ENCODE measurements at places on chromosomes 12 and 14.

GRCh38 chr12:13538136-13538535 lies 341.6 kb downstream of the EMP1 start:
- no peak for DNase-seq

GRCh38 chr14:96470331-96470730 lies 31.9 kb upstream of the PAPOLA start:
- no peak for DNase-seq

GRCh38 chr14:69484444-69485314 lies at the start of gene PLEKHD1:
Gene PLEKHD1, plus strand, starts transcription at chr14:69484728. Its CDS starts 238 bp downstream, at chr14:69484966.
- no peak for DNase-seq

DNA sequence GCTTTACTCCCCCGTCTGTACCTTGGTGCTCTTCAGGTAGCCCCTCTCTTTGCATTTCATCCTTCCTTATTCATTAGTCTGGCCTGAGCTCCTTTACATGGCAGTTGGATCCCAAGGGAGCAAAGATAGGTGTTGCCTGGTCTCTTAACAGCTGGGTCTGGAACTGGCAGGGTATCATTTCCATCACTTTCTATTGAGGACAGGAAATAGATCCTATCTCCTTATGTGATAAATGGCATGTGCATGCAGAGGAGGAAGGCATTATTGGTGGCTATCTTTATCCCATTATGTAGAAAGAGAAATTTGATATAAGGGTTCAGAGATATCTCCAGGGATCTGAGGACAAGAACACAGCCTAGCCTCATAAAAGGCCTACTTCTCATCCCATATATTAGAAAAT lies 54.6 kb upstream of the OAS1 start:
- no peak for DNase-seq

DNA sequence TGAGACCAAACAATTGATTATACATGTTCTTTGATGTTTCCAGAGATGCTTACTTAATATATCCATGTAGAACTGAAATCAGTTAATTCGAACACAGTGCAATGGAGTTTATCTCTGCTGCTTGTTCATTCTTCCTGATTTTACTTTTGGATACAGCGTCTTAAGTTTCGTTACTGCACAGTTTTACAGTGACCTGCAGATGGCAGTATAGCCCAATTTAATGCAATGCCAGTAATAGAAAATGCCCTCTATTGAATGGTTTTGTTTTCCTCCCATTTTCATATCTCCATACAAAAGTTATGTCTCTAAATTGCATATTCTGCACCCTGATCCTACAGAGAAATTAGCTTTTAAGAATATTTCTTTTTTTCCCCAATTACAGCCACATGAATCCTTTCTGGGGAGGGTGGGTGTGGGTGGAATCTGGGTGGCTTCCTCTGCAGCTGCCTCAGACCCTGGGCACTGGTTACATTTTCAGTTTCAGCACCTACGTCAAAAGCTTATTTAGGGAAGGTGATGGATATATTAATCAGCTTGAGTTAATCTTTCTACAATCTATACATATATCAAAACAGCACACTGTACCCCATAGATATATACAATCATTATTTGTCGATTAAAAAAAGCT lies 101.1 kb upstream of the DCD start:
- DNase-seq: no peak

GRCh38 chr12:65248656-65249633 lies 29.5 kb upstream of the MSRB3 start:
- no peak for DNase-seq

- no peak for DNase-seq
Measured at GRCh38 chr14:104772707-104773504, 20.0 kb downstream of the SIVA1 start.

- DNase-seq: peak; percentile 84
Measured at GRCh38 chr12:51047655-51048540, at the start of gene LETMD1. Gene LETMD1, plus strand, starts transcription at chr12:51048327. Its CDS starts 30 bp downstream, at chr12:51048357.

DNA sequence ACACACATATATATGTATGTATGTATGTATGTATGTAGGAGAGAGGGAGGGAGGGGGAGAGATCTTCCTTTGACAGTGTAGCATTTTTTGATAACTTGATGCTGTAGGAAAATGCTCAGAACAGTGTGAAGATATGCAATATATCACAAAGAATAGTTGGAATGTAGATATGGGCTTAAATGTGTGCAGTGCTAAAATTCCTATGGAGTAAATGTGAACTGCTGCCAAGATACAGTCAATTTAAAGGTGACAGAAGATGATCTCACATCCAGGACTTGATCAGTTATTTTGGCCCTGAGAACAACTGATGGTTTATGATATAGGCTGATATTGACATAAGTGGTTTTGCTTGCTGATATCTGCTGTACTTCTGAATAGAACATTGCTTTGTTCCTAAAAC lies 84.2 kb downstream of the DAAM1 start:
- no peak for DNase-seq

GRCh38 chr14:91953170-91953985 lies 5.9 kb upstream of the FBLN5 start:
- no peak for DNase-seq

DNA sequence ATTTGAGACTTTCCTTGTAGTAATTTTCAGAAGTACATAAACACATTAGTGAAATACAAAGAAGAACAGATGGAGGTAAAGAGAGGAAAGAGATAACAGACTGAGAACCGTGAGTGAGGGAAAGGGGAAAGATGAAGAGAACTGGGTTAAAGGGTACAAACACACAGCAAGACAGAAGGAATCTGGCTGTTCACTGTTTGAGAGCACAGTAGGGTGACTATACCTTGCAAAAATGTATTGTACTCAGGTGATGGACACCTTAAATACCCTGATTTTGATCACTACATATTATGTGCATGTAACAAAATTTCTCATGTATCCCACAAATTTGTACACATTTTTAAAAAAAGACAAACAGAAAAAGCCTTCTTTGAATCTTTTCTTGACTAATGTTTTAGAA lies 2.7 kb upstream of the TRHDE start:
- DNase-seq: no peak

DNA sequence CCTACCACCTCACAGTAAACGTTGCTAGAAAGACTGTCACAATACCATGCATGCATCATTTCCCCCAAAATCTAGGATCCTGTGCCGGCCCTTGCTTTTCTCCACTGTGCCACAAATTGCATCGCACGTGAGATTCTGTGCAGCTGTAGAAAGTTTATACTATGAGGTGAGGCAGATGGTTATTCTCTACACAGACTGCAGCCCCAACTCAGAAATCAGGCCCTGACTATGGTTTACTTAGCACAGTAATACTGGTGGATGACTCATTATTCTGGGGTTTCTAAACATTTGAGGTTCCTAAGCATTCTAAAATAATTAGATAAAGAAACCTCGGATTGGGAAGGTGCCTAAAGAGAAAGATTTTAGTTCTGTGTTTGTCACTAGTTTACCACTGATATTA lies 163.8 kb upstream of the CCDC198 start:
- no peak for DNase-seq

- no peak for DNase-seq
Measured at GRCh38 chr14:99057576-99058083, 214.4 kb downstream of the BCL11B start.

DNA sequence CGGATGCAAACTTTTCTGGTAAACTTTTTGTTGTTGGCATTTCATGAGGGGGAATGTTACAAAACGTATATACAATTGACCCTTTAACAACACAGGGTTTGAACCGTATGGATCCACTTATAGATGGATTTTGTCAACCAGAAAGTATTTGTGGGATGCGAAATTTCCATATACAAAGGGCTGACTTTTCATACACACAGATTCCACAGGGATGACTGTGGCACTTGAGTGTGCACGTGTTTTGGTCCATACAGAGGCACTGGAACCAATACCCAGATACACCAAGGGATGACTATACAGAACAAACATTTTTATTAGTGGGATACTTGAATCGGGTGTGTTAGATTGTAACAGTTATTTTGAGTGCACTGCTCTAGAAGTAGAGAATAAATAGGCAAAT lies 29.8 kb upstream of the CCT2 start:
- no peak for DNase-seq

- DNase-seq: no peak
Measured at GRCh38 chr14:84028080-84028604, 1501.8 kb upstream of the FLRT2 start.

DNA sequence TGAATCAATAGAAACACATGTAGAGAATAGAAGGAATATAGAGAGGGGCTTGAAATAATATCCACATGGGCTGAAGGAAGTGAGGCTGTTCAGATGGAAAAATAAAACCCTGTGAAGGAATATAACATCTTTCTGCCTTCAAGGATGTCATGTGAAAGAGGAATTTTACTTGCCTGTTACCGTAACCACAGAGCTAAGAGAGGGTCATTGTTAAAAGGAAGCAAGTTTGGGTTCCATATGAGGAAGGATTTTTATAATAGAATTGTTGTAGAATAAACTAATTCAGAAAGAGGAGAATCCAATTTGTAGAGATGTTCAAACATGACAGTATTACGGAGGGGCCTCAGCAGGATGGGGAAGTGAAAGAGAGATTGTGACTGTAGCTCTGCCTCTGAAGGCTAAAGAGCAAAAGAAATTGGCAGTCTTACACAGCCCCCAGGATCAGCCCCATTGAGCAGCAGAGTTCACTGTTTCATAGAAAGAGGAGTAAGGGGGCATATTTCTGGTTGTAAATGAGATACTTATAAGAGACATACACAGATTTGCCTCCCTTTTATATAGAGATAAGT lies 41.8 kb upstream of the PTPRR start:
- DNase-seq: no peak

DNA sequence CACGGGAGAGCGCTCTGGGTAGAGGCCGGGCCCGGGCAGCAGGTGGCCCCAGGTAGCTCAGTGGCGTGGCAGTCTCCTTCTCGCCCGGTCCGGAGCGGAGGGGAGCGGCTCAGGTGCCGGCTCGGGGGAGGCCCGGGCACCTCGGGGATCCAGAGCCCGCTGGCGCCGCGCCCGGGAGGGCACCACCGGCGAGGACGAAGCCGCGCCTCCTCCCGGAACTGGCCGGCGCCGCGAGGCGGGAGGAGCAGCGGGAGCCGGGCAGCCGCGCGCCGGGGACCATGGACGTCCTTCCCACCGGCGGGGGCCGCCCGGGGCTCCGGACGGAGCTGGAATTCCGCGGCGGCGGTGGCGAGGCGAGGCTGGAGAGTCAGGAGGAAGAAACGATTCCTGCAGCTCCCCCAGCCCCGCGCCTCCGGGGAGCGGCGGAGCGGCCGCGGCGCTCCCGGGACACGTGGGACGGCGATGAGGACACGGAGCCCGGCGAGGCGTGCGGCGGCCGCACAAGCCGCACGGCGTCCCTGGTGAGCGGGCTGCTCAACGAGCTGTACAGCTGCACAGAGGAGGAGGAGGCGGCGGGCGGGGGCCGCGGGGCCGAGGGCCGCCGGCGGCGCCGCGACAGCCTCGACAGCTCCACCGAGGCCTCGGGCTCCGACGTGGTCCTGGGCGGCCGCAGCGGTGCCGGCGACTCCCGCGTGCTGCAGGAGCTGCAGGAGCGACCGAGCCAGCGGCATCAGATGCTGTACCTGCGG lies 21.5 kb upstream of the GNS start:
- DNase-seq: no peak

GRCh38 chr12:118055865-118056773 lies 4.9 kb downstream of the WSB2 start:
- DNase-seq: no peak

DNA sequence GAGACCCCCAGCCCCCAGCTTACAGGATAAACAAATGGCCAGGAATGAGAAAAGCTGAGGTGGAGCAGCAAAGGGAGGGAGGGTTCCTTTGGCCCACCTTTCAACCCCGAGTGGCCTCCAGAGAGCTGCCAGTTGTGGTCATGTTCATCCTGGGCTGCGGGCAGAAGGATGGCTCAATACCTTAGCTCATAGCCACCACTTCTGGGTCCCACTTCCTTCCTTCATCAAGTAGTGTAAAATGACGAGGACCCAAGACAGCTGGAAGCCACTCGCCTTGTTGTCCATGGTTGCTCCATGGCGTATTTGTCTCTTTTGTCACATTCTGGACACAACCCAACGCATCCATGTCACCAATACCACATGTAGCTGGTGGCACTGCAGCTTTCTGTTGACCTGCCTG lies 24.2 kb downstream of the CRACR2A start:
- no peak for DNase-seq

GRCh38 chr12:52126605-52127578 lies 47.4 kb downstream of the SMIM41 start:
- DNase-seq: no peak

DNA sequence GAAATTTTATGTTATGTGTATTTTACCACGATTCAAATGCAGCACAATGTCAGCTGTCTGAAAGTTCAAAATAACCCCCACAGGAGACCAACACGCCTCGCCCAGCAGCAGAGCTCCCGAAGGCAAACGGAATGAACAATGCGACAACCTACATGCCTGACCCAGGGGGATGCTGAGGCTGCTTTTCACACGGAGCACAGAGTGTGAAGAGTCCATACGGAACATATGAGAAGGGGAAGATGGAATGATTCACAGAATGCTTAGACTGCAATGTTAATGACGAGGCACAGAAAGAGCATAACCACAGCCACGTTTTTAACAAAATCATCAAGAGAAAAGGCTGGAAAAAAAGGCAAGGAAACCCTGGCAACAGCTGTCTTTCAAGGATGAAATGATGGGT lies 22.6 kb downstream of the ZFYVE21 start:
- DNase-seq: no peak

GRCh38 chr14:94686511-94687160 lies 74.4 kb downstream of the SERPINA3 start:
- no peak for DNase-seq

- DNase-seq: no peak
Measured at GRCh38 chr12:94592080-94592479, 58.3 kb downstream of the TMCC3 start.

- DNase-seq: no peak
Measured at GRCh38 chr12:65497660-65498059, 219.2 kb downstream of the MSRB3 start.

DNA sequence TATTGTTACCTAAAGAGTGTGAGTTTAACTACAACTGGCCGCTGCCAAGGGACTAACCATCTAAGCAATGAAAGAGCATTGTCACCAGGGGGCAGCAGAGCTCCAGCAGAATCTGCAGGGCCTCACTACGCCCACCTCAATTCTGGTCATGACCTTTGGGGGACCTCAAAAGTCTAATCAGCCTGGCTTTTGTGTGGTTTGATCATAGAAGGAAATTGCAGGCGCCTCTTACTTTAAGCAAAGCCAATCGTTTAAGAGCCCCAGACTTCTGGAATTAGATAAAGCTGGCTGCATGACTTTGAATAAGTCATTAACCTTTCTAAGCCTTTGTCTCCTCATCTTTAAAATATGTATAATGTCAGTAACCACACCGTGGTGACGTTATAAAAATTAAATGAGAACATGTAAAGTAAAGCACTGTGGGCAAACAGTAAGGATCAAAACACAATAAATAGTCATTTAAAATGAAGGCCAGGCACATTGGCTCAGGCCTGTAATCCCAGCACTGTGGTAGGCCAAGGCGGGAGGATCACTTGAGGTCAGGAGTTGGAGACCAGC lies 58.6 kb downstream of the TBX3 start:
- peak; percentile 25 for DNase-seq

DNA sequence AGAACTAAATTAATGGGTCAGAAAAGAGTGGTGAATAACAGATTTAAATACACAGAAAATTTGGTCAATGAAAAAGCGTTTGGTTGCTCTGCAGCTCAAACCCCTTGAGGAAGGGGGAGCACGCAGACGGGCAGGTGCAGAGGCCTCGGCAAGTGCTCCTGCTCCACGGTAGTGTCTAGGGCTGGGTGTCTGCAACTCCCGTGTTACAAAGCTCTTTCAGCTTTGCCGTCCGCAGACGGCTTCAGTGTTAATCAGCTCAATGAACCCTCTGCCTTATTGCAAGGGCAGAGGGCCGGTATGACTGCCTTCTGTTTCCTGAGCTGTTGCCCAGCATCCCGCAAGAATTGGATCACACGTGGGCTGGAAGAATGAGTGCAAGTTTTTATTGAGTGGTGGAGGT lies 125.7 kb upstream of the TRHDE start:
- DNase-seq: no peak

All from stimulated activated CD4-positive, alpha-beta T cell treated with anti-CD3 and anti-CD28 coated beads, TNF-alpha, amount 100 ng/mL, for 48 hours (primary cell).